ENCODE measurements at places on chromosomes 3 and 15.

- DNase-seq, result peak; percentile 53
Measured at GRCh38 chr15:85380812-85381642, 624 bp downstream of the AKAP13 start.

DNA sequence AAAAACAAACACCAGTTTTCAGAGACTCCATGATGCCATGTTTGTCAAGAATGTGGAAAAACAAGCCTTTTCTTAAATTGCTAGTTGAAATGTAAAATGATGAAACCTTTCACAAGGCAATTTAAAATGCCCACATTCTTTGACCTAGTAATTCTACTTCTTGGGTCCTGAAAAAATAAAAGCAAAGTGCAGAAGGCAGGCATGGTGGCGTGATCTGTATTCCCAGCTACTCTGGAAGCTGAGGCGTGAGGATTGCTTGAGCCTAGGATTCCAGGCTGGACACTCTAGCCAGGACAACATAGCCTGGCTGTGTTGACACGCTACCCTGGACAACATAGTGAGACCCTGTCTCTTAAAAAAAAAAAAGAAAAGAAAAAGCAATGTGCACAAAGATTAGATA is 4.3 kb upstream of the MORF4L1 start:
- no peak for DNase-seq

DNA sequence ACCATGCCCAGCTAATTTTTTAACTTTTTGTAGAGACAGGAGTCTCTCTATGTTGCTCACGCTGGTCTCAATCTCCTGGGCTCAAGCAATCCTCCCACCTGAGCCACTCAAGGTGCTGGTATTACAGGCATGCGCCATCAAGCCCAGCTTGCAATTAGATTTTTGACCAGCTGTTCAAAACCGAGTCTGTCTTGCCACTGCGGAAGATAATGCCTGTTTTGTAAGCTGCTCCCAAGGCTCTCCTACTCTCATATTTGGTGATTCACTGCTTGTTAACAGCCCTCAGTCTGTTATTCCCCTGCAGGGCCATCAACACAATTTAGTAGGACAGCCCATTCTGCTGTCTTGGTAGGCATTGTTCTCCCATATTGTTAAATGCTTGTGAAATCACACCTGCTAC is 17.8 kb upstream of the MCCC1 start:
- DNase-seq, result no peak

GRCh38 chr3:157134620-157135191 is 25.2 kb downstream of the CCNL1 start:
- no peak for DNase-seq

- no peak for DNase-seq
Measured at GRCh38 chr3:99317201-99317600, 321.2 kb upstream of the COL8A1 start.

DNA sequence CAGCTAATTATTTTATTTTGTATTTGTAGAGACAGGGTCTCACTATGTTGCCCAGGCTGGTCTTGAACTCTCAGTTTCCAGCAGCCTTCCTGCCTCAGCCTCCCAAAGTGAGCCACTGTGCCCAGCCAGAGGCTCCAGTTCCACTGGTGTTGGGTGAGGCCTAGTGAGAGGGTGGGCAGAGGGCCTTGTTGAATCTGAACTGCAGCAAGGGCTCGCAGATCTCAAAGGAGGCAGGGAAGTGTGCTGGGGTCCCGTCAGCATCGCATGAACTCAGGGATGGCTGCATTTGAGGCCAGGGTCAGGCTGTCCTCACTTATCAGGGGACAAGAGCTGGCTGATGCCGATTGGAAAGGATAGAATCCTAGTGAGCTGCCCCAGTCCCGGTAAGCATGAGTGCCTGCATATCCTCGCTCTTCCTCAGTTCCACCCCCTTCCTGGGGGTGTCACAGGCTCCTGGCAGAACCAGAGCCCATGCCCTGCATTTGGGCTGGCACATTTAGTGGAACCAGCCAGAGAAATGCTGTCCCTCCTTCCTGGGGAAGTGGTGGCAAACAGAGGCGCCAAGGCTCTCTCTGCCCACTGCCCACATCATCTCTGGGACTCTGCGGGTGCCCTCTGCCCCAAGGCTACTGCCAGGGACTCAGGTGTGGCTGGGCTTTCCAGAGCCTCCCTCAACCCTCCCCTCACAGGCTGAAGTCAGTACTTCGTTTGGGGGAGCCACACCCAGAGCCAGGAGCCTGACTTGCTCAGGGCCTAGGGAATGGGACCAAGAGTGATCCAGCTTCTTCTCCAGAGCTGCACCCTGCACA is 24.1 kb downstream of the ALS2CL start:
- no peak for DNase-seq

- no peak for DNase-seq
Measured at GRCh38 chr3:67361323-67361722, 293.1 kb downstream of the SUCLG2 start.

- DNase-seq, result no peak
Measured at GRCh38 chr3:66561367-66561766, 60.5 kb upstream of the LRIG1 start.

- no peak for DNase-seq
Measured at GRCh38 chr3:176789281-176789705, 408.0 kb downstream of the TBL1XR1 start.

GRCh38 chr15:57440799-57441198 is 64.5 kb downstream of the CGNL1 start:
- no peak for DNase-seq

- no peak for DNase-seq
Measured at GRCh38 chr3:131326307-131326706, 55.3 kb upstream of the NUDT16 start.

- no peak for DNase-seq
Measured at GRCh38 chr3:18402239-18402799, 22.8 kb downstream of the SATB1 start.
